ENCODE measurements at places on chromosomes 3 and 15. TPM values are rescaled to one million over a fixed set of nuclear protein-coding genes. Genes with fewer than 3 reads are reported as not detected.

CFAP91 gene
- 0.44 TPM for total RNA-seq

RFTN1 gene
- 152 TPM for total RNA-seq

ZBED2 gene
- total RNA-seq: not detected

MINAR1 gene
- total RNA-seq: 0.83 TPM

DGKG gene
- total RNA-seq: 0.87 TPM

SKIL gene
- 36.9 TPM for total RNA-seq

FEZF2 gene
- total RNA-seq: not detected

P2RY14 gene
- total RNA-seq: not detected

GPR62 gene
- under 0.01 TPM for total RNA-seq

PLSCR2 gene
- total RNA-seq: not detected

PLS1 gene
- 0.33 TPM for total RNA-seq

LMCD1 gene
- 41.8 TPM for total RNA-seq
